ENCODE measurements at places on chromosomes 12 and 14.

- DNase-seq: no peak
Measured at GRCh38 chr12:131103669-131104462, 150.2 kb downstream of the ADGRD1 start.

DNA sequence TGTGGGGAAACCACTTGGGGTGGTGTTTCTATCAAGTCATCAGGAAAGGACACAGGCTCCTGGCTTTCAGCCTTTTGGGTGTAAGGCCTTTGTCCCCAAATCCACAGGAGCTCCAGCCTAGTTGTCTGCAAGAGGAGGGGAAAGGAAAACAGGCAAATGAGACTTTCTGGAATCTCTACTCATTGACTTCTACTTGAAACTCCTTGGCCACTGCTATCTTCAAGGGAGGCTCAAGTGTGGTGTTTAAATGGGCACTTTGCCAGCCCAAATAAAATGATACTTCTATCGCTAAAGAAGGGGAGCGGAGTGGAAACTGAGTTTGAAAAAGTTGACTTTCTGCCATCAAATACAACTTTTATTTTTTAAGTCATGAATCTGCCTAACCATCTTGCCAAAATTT, 445.9 kb upstream of the RGS6 start:
- no peak for DNase-seq

GRCh38 chr12:92582475-92582874, 120.3 kb upstream of the PLEKHG7 start:
- DNase-seq: peak; percentile 57

DNA sequence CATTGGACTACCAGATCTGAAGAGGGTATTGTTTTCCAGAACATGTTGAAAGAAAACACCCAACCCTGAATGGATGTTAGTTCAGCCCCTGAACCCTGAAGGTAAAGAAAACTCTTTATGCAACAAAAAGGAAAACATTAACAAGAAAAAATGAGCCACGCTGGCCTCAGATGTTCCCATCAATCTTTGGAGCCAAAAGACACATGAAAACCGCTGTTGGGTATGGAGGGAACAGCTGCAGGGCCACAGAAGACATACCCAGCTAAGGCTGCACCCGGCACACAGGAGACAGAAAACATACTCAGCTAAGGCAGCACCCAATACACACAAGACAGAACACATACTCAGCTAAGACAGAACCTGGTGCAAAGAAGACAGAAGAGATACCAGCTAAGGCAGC, 51.3 kb upstream of the GALNT9 start:
- no peak for DNase-seq

DNA sequence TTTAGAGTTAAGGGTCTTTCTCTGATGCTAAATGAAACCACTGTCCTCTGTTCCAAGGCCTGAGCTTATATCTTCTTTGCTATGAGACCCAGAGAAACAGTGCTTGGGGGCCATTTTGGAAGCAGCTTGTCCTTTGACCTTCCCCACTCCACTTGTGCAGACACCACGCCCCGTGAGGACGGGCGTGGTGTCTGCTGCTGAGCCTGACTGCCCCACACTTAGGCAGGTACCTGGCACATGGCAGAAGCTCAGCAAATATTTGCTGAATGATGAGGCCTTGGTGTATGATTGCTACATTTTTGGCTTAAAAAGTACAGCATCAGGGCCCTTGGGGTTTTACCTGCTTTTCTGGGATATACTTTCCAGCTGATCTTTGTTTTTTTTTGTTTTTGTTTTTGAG, 69.9 kb downstream of the RASSF3 start:
- no peak for DNase-seq

- DNase-seq: no peak
Measured at GRCh38 chr14:81301371-81301770, 80.6 kb upstream of the GTF2A1 start.

DNA sequence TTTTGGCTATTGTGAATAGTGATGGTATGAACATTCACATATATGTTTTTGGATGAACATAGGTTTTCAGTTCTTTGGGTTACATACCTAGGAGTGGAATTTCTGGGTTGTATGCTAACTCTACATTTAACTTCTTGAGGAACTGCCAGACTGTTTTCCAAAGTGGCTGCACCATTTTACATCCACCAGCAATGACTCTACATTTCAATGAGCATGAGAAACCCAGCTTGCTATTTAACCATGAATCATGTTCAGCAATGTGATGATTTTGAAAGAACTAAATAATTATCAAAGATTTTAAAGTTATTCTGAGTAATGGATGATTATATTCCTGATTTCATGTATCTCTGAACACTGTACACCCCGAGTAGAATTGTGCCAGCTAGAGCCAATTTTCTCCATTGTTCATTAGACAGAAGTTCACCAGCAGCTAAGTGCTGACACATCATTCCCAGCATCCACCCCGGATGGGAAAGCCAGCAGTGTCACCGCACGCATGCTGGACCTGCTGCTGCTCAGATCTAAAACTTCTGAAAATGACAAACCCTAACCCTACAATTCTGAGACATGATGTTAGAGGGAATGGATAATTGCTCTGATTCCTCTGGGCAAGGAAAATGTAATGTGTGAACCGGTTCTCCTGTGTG, 13.3 kb upstream of the ANAPC5 start:
- no peak for DNase-seq

DNA sequence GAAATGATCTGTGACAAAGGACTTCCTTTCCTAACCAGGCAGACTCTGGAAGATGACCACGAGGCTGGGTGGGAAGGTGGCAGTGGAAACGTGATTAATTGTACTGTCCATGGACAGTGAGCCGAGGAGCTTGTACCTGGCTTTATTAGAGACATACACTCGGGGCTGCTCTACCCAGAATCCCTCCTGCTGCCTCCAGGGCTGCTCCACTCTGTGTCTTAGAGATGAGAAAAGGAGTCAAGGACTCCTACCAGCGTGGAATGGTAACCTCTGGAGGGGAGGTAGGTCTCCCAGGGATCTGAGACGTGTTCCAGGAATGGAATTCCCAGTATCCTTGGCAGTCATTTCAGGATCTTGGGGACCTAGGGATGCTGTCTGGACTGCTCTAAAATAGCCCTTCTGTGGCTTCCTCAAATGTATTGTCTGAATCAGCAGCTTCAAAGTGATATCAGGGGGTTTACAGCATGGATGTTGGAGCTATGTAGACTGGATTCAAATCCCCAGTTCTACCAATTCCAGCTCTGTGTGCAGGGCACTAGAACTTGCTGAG, 237.8 kb downstream of the CACNA1C start:
- no peak for DNase-seq

- DNase-seq: no peak
Measured at GRCh38 chr12:122201381-122201780, 2.1 kb upstream of the B3GNT4 start.

DNA sequence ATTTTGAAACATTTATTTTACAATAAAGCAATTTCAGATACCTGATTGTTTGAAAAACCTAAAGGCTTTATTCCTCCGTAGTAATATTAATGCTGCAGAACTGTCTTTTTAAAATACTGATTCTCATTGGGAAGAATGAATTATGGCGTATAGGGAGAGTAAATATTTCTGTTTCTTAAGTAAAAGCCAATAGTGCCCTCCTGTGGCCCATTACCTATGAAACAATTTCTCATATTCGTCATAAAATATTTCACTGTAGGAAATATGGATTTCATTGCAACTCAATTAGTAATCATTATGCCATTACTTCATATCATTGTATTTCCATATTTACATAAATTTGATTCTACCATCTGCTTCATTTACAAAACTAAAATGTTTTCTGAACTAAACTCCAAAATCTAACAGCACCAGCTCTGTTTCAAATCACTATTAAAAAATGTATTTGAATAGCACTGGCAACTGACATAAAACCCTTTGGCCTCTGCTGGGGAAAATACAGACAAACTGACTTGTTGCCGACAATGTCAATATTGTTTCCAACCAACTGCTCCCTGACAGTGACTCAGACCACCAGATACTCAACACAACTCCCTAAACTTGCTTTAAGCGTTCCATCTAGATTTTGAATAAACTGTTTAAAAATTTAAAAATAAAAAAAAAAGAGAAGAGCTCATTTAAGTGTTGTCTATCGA, 290.3 kb downstream of the NAV3 start:
- DNase-seq: no peak

- no peak for DNase-seq
Measured at GRCh38 chr12:40963751-40964150, 224.4 kb upstream of the PDZRN4 start.

DNA sequence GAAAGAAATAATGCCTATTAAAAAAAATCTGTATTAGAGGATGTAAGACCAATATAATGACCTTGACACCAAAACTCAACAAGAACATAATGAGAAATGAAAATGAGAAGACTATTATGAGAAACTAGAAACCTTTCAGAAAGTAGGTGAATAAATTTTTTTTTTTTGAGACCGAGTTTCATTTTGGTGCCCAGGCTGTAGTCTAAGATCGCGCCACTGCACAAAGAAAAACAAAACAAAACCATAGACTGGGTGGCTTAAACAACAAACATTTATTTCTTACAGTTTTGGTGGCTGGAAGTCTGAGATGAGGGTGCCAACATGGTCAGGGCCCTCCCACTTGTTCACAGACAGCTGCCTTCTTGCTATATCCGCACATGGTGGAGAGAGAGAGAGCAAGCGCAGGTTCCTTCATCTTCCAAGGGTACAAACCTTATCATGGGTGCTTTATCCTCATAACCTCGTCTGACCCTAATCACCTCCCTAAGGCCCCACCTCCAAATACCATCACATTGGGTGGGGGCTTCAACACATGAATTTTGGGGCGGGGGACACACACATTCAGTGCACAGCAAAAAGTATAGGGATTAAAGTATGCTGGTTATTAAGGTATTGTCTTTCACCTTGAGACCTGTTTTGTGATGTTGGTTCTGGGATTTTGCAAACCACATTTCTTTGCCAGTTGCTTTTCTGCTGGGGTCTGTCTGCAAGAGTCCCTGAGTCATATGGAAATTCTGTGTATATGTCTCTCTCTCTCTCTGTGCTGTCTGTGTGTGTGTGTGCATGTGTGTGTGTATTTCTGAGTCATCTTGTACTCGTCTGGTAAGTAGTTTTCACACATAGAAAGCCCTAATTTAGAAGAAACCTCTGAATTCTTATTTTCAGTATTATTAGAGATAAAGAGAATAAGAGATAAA, 26.2 kb downstream of the ZCRB1 start:
- DNase-seq: no peak

- DNase-seq: peak; percentile 59
Measured at GRCh38 chr14:77206261-77206824, 24.7 kb downstream of the TMEM63C start.

DNA sequence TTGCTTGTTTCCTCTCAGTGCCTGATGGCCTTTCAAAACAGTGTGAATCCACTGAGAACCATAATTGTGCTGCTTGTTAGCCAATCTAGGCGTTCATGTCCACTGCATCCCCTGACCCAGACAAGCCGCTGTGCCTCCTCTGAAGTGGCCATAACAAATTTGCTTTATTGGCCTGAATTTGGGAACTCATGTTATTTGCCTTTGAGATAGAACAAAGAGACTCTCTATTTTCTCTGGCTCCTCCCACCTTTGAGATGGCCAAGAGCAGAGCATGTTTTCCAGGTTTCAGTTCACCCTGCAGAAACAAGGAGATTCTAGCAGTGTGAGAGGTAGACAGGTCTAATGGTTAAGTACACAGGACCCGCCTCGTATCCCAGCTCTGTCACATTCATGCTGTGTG, 723.9 kb downstream of the MED13L start:
- DNase-seq: no peak

- no peak for DNase-seq
Measured at GRCh38 chr12:116033765-116034164, 243.7 kb downstream of the MED13L start.

GRCh38 chr12:132285991-132286681, 43.3 kb downstream of the GALNT9 start:
- peak; percentile 35 for DNase-seq

DNA sequence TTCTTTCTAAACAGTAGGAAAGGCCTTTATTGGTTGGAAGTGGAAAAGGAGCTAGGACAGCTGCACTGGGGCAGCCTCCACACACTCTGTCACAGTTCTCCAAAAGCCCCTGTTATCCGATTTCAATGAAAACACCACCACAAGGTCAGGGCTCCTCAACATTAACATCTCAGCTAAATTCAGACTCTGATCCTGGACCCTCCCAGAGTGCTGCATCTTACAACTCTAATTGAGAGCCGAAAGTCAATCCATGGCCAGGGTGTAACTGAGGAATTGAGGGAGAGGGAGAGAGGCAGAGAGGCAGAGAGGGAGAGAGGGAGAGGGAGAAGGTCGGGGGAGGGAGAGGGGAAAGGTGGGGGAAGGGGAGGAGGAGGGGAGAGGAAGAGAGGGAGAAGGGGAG, 32.1 kb downstream of the DICER1 start:
- DNase-seq: no peak

GRCh38 chr14:95292660-95293425, 26.9 kb downstream of the CLMN start:
- no peak for DNase-seq

GRCh38 chr14:58625438-58625837, 12.3 kb upstream of the DACT1 start:
- DNase-seq: no peak

DNA sequence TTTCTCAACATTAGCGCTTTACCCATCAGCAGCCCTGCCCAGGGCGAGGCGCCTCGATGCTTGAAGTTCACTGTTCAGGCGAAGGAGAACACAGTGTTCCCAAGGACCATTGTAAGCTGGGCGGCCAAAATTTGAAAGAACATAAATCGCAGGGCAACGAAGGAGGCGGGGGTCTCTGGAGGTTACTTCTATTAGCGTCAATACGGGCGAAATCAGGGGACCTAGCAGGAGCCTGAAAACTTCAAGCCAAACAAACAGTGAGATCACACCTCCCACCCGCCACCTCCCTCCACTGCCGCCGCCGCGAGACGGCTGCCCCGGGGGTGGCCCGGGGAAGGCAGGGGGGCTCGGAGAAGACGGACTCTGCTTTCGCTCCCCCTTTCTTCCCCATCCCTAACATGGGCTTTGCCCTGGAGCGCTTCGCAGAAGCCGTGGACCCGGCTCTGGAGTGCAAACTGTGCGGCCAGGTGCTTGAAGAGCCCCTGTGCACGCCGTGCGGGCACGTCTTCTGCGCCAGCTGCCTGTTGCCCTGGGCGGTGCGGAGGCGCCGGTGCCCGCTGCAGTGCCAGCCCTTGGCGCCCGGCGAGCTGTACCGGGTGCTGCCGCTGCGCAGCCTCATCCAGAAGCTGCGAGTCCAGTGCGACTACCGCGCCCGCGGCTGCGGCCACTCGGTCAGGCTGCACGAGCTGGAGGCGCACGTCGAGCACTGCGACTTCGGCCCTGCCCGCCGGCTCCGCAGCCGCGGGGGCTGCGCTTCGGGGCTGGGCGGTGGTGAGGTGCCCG, at the start of gene PDZRN4:
PDZRN4 (plus strand) TSS at position 263 of the 783 bp plus-strand sequence.
- DNase-seq: peak; percentile 51

- DNase-seq: no peak
Measured at GRCh38 chr14:99905121-99905520, 111.9 kb downstream of the EML1 start.
